ENCODE measurements at places on chromosomes 3 and 15.

- DNase-seq = no peak
Observed at GRCh38 chr3:124814620-124815421, 72.3 kb downstream of the ITGB5 start.

DNA sequence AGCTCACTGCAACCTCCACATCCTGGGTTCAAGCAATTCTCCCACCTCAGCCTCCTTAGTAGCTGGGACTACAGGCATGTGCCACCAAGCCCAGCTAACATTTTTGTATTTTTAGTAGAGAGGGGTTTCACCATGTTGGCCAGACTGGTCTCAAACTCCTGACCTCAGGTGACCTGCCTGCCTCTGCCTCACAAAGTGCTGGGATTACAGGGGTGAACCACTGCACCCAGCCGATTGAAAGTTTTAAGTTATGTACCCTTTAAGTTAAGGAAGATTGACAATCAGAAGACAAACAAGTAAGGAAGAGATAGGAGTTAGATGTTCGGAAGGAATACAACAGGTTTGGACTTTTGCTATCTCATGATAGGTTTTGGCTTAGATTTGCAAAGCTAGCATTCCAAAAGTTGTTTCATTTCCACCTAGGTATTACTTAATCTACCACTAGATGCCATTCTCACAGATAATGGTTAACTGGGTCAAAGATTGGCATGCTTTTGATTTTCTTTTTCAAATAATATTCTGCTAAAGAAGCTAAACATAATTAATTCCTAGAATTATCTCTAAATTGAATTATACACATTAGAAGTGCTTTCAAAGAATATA, 35.0 kb downstream of the GATM start:
- DNase-seq = no peak

- no peak for DNase-seq
Observed at GRCh38 chr3:155013427-155013826, 66.7 kb upstream of the MME start.

- no peak for DNase-seq
Observed at GRCh38 chr3:12138044-12138443, 20.7 kb downstream of the TIMP4 start.

DNA sequence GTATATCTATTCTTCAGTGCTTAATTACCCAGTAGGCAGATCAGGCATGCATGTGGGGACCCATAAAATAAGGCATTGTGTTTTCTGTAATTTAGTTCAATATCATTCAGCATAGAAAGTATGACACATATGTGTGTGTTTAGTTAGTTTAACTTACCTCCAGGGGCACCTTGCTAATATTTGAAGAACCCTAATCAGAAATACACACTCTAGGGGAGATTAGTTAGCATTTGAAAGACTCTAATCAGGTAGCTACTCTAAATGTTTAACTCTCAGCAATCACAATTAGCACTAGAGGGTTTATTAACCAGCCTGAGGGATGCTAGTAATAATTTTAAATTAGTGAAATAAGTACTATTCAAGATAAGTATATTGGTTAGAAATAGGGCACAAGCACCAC, 104.5 kb downstream of the ECT2 start:
- DNase-seq = no peak

- no peak for DNase-seq
Observed at GRCh38 chr15:29141308-29142128, 128.1 kb downstream of the NSMCE3 start.

- DNase-seq = no peak
Observed at GRCh38 chr3:70800951-70801350, 488.5 kb upstream of the MDFIC2 start.

DNA sequence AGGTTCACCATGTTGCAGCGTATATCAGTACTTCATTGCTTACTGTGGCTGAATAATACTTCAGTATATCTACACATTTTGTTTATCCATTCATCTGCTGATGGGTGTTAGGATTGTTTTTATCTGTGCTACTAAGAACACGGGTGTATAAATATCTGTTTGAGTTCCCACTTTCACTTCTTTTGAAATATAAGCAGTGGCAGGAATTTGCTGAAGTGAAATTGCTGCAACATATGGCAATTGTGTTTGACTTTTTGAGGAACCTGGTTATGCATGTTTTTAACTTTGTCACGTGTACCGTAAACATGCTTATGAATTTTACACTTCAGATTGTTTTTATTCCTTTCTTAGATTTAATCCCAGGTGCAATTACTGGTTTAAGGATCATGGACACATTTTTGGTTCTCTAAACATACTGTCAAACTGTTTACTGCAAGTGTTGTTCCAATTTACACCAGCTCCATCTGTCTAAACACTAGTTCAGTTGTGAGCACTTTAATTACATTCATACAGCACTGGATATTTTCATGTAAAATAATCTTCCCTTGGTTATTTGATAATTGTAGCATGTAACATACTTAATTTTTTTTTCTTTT, 23.1 kb downstream of the TRAK1 start:
- no peak for DNase-seq

- no peak for DNase-seq
Observed at GRCh38 chr3:157589211-157589610, 86.0 kb upstream of the VEPH1 start.

Data from SHP77 (cell line).